Frontal cortex (tissue), 4 donors: ENCODE measurements at places on chromosomes 16 and 17. TPM values are rescaled to one million over a fixed set of nuclear protein-coding genes. Genes with fewer than 3 reads are reported as not detected.
A peak's percentile ranks its signal among the peaks of the same experiment; 100 is the strongest.

DNA sequence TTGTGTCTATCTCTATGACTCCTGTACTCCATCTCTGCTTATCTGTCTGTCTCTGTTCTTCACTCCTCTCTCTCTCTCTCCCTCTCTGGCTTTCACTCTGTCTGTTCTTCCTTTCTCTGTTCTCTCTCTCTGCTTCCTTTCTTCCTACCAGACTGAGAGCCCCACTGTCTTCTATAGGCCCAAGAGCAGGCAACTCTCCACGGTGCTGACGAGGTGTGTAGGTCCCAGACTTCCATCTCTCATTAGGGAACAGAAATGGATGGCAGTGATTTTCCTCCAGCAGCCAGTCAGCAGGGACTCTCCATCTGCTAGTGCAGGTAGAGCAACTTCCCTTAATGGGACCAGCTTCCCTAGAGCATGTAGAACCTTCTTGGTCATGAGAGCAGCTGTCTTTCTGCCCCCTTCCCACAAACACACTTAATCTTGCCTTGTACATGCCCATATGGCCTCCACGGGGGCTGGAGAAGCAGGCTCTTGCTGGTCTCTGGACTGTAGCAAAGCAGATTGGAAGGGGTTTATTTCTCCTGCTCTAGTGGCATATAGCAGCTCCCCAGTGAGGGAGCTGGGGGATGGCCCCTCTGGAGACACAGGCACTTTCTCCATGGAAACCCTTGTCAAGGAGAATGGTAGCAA, 47.8 kb upstream of the NLRP1 start:
- no peak for DNase-seq

DNA sequence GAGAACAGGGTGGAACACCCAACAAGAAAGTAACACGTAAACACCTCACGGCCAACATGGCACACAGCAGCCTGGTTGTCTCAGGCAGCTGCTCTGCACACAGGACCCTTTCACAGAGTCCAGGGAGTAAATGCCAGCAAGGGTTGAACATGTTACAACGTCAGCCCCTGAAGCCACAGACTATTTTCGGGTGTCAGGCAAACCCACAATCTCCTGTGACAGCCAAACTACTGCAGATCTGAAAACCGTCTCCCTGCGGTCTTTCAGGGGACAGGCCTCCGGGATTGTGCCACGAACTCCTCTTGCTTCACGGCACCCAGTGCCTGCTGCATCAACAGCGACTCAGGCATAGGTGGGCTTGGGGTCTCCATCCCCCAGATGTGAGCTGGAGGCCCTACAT, 127.7 kb downstream of the XYLT1 start:
- DNase-seq, result no peak

- DNase-seq, result peak; percentile 17
Measured at GRCh38 chr17:7313890-7314718, 1.1 kb downstream of the GPS2 start.

The HBA1 gene
- total RNA-seq, result 371 TPM

The KRT32 gene
- total RNA-seq, result not detected

The PLA2G10 gene
- not detected for total RNA-seq
